ENCODE measurements at places on chromosomes 2 and 18.

- DNase-seq = no peak
Observed at GRCh38 chr2:226180281-226180884, 619.2 kb downstream of the IRS1 start.

DNA sequence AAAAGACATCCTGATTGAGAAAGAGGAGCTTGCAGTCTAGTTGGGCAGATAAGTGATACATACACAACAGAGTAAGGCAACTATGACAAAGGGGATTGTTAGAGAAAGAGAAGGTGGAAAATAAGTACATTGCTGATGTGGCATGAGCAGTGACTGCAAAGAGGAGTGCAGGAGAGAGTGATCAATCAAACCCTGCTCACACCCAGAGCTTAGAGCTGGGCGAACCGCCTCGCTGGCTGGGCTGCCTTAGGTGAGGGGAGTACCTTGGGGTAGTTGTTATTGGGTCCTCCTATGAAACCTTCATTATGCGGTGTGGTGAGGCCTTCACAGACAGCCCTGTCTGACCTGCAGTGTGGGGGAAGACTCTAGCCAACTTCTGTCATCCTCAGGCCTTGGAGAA is 161.7 kb downstream of the FHOD3 start:
- DNase-seq = no peak

DNA sequence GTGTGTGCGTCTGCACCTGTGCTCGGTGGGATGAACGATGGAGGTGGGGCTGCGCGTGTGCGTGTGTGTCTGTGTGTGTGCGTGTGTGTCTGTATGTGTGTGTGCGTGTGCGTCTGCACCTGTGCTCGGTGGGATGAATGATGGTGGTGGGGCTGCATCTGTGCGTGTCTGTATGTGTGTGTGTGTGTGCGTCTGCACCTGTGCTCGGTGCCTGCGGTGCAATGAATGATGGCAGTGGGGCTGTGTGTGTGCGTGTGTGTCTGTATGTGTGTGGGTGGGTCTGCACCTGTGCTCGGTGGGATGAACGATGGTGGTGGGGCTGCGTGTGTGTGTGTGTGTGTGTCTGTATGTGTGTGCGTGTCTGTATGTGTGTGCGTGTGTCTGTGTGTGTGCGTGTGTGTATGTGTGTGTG is 48.5 kb upstream of the CTDP1 start:
- DNase-seq = no peak

DNA sequence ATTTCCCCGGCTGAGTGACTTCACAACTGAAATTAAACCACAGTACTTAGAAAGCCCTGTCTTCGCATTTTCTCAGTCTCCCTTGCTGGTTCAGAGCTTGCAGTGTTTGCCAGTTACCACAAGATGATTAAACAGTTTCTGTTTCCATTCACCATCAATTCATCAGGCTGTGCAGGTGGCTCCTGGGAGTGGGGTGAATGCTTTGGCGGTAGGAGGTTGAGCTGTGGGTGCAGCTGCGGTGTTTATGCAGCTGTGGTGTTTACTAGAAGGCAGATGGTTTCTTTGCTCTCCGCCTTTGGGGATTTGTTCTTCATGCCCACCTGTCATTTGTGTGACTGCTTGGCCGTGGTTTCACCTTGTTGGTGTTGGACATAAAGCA is 16.1 kb downstream of the ACOXL start:
- DNase-seq = no peak

DNA sequence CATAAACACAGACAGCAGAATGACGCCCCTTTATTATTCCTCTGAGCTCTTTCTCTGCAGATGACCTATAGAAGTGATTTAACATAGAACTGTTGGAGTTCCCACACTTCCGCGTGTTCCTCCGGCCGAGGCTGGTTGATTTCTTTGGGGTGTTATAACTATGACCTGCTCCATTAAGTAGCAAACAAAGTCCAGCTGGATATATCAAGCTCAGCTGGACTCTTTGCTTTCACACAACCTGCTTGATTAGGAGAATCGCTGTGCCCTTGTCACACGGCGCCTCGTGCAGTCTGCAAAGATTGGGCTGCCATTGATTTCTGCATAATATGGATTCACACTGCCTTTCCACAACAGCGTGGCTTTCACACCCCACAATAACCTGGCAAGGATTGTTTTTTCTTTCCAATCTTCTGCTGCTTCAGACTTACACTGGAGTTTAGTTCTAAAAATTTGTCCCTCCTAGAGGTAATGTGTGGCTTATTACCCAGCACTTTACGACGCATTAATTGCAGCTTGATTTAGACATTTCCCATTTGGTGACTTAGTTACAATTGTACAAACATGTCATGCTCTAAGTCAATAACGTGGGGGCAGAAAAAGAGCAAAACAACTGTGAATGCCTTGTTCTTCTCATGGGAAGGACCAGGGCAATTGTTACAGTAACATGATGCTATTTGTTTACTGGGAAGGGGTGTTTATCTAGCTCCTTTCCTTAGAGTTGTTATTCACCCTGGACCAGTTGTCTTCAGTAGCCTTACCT is 485.7 kb downstream of the TXNL1 start:
- DNase-seq = no peak

GRCh38 chr2:64781711-64782390 is 128.1 kb upstream of the SERTAD2 start:
- no peak for DNase-seq

GRCh38 chr18:75198036-75198435 is 10.9 kb downstream of the PTGR3 start:
- DNase-seq = no peak

- DNase-seq = no peak
Observed at GRCh38 chr2:154455866-154456265, 242.6 kb upstream of the KCNJ3 start.

DNA sequence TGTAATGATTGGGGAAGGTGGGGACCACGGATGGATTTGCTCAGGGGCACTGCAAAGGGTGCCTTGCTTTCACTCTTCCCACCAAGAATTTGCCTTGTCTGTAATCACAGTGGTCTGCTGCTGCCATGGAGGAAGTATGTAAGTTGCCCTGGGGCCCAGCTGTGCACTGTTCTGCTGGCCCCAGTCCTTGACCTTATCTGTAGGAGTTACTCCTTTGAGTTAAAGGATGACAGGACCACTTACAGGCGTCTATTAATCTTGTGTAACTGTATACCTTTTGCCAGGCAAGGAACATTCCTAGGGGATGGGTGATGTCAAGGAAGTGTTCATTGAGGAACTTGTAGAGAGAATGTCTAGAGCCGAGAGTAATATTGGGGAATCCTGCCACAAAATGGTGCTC is 212.8 kb upstream of the LRRTM1 start:
- DNase-seq = no peak

DNA sequence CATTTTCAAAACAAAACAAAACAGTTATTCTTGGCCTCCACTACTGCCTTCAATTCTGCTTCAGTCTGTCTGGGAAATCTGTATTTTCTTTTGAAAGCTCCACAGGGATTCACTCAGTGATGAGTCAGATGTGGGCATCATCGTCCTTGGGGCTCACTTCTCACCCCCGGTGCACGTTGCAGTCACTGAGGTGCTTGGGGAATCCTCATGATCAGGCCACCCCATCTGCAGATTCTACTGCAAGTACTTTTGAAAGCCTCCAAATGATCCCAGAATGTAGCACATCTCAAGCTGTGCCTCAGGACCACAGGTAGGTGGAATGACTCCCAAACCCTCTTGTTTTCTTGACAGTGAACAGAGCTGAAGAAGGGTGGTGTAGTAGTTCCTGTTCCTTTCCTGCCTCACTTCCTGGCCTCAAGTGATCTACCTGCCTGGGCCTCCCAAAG is 34.3 kb downstream of the LPIN2 start:
- DNase-seq = no peak

- no peak for DNase-seq
Observed at GRCh38 chr2:200254773-200255172, 51.7 kb upstream of the SPATS2L start.

DNA sequence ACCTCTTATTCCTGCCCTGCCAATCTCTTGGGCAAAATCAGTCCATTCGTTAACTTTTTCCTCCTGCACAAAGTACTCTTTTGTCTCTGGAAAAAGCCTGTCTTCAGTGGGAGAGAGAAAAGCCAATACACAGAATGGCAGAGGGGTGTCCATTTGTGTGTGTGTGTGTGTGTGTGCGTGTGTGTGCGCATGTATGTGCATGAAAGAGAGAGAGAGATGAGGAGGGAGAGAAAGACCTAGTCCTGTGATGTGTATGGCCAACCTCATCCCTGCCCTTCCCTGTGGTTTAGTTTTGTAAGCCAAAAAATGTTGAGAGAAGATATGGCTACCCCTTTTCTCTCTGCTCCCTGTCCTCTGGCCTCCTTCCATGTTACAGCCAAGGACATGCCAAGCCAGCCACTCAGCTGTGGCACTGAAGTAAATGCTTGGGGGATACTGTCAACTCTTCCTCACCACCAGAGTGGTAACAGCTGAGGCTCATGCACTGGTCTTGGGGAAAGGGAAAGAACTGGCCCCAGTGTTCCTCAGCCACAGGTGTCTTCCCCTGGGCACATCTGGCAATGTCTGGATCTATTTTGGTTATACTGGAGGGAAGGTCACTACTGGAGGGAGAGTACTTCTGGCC is 10.6 kb downstream of the SLC4A5 start:
- no peak for DNase-seq

GRCh38 chr2:174659069-174659900 is 61.7 kb upstream of the WIPF1 start:
- no peak for DNase-seq

DNA sequence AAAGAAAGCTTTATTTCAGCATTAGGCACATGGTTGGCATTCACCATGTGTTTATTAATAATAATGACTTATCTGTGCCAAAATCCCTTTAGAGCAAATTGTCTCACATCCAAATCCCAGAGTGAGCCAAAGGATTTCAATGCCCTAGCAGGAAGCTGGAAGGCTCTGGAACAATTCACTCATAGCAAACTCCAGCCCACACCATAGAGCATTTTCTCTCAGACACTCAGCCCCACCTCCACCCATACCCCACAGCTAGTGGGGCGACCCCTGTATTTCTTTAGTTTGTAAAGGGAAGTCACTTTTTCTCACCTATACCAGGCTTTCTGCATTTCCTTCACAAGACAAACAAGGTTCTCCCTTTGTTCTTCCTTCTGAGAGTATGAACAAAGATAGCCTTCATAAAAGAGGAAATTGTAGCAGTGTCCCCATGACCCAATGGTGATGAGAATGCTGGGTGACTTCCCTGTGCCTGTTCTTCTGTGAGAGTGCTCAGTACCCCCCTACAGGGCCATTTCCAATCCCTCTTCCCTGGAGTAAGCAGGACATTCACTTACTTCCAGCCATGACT is 100.1 kb upstream of the APCDD1 start:
- no peak for DNase-seq

DNA sequence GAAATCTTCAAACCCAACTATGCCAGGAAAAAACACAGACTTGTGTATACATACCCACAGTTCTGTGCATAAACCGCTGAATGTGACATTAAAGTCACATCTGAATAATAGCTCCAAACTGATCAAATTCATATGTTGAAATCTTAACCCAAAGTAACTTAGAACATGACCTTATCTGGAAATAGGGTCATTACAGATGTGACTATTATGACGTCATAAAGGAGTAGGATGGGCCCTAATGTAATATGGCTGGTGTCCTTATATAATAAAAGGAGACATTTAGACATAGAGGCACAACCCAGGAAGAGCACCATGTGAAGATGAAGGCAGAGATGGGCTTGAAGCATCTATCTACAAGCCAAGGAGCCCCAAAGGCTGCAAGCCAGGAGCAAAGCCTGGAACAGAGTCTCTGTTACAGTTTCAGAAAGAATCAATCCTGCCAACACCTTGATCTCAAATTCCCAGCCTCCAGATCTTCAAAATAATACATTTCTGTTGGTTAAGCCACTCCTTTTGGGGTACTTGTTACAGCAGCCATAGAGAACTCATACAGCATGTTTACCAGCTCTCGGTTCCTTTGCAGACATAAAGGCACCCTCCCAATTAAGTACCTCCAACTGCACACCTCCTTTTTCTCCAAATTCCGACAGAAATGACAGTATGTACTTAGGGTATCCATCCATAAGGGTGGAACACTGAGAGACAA is 27.6 kb downstream of the SOX11 start:
- no peak for DNase-seq

DNA sequence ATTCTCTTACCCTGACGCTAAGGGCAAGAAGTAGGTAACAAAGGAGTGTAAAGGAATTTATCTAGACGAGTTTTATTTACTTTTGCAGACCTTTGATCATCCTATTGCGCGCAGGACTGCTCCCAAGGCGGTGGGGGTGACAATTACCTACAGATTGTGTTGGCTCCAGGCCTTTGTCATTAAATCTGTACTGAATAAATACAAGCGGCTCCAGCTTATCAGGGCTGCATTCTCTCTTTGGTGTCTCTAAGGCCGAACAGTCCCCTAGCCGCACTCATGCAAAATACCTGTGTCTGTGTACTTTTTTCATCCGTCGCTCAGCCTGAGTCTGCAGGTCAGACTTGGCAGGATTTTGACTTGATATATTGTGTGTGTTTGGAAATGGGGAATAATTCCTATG is 57.9 kb upstream of the DYSF start:
- no peak for DNase-seq
